ENCODE measurements at places on chromosomes 11 and 22. TPM values are rescaled to one million over a fixed set of nuclear protein-coding genes. Genes with fewer than 3 reads are reported as not detected.

Gene OTOG
- total RNA-seq, result not detected

DNA sequence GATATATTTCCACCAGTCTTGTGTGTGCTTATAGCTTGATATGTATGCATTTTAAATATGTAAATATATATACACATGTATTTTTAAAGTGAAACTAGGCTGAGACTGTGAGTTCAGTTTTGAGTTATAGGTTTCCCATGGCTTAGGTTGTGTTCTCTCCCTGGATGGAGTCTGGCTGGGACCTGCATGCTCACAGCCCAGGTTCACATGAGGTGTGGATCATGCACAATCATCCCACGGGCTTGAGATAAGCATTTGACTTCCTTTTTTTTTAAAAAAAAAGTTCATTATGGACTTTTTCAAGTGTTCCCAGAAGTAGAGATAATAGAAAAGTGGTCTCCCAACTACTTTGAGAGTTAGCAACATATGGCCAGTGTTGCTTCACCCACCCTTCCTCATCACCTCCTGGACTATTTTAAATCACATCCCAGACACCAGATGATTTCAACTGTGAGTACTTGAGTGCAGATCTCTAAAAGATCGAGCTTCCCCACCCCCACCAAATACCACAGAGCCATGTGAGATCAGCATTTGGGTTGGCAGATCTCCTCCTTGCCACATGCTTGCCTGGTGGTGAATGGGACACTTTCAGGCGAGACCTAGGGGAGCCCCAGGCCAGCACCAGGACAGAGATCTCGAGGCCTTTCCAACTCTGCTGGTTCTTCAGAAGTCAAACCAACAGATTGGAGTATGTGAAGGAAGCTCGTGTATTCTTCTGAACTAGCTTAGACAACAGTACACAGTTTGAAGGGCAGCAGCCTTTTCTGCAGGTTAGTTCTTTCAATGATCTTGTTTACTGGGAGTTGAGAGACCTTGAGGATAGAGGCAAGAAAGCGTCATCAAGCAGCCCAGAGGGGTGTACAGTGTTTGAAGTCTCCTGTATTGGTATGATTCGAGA lies 15.9 kb downstream of the MED15 start:
- peak; percentile 47 for DNase-seq

DNA sequence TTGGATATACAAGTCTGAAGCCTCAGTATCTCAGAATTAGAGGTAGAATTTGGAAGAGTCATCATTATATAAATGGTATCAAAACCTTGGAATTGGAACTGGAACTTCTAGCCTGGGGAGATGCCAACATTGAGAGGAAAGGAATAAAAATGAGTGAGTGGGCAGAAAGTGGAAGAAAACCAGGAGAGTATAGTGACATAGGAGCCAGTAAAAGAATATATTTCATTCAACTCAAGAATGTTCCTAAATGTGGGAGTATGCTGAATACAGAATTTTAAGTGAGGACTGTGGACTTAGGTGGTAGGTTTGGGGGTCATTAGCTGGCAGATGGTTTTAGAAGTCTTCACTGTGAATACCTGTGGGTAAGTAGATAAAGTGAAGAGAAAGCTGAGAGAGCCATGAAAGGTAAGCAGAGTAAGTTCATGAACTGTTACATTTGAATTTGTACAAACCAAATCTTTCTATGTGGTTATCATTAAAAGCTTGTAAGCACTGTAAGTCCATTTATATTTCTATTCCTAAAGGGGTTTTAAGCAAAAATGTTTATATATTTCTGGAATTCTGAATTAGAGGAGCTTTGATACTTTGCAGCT lies 60.2 kb downstream of the PDHX start:
- DNase-seq, result no peak

DNA sequence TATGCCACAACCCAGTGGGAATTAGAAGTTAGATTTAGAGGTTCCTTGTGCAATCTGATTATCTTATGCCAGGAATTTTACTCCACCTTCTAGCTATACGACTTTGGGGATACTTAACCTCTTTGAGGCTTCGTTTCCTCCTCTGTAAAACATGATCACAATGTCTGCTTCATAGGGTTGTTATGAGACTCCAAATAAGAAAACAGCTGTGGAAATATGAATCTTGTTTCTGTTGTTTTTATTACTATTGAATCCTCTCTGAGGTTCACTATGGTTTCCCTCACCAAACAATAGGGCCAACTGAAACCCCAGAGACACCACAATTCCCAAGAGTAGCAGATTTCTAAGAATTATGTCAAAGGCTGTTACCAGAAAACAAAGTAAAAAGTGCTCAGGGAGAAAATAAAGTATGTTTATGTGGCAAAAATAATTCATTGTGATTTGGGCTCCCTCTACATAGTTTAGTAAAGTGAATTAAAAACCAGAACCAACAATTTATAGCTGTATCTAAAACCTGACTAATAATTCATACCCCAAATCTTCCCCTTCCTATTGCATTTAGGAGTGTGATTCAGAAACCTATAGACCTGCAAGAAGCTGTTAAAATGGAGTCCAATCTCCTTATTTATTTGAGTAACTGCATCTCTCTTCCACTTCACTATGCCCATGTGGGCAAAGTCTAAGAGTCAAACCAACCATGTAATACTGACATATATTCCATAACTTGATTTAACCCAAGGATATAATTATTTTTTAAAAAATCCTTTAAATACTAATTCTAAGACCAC lies 38.4 kb downstream of the AMBRA1 start:
- peak; percentile 71 for DNase-seq

DNA sequence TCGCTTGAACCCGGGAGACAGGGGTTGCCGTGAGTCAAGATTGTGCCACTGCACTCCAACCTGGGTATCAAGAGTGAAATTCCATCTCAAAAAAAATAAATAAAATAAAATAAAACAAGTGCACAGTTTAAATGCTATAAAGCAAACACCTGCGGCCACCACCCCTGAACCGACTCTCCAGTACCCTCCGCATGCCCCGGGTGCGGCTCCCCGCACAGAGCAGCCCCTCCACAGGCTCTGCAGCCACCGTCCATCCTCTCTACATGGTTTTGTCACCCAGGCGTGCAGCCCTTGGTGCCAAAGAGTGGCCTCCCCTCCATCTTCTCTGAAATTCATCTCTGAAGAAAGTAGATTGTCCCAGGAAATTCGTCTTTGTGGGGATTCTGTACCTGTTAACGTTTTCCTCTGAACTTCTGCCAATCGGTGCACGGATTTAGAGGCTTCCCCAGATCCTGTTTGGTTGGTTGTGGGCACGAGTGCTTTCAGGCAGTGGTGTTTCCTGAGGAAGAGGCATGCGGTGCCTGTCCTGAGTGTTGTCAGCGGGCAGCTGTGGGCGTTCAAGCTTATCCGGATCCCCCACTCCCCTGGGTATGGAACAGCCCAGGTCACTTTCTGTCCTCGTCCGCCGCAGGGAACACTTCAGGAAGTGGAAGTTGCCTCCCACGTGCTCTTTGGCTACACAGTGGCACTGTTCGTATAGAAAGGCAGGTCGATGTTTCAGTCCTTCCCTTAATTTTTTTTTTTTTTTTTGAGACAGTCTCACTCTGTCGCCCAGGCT lies 4.1 kb downstream of the MIOX start:
- no peak for DNase-seq

Measured in activated CD8-positive, alpha-beta memory T cell treated with anti-CD3 and anti-CD28 coated beads, Interleukin-2, amount 10 ng/mL, durations not matched to agents 7 days and 5 days (primary cell).